CD8-positive, alpha-beta T cell (primary cell): ENCODE measurements at places on chromosomes 2 and 18. TPM values are rescaled to one million over a fixed set of nuclear protein-coding genes. Genes with fewer than 3 reads are reported as not detected.

DNA sequence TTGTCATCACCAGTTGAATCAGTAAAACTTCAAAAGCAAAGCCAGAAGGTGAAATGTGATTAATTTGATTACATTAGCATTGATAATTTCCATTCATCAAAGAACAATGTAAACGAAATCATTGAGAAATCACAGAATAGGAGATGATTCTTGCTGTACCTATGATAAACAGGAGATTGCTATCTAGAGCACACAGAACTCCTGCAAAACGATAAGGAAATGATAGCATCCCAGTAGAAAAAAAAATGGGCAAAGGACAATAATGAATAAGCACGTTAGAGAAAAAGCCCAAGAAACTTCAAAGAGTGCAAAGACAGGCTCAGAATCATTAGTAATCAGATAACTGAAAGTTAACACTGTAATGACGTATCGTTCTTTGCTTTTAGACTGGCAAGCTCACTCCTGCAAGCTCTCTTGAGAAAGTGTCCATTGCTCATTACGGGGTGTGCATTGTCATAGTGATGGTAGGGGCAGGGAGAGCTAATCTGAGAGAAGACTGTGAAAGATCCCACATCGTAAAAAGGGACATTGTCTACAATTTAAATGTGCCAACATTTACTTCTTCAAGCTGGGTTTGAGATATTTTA, 143.6 kb downstream of the SPP2 start:
- no peak for DNase-seq

Gene LONRF2
- 0.11 TPM for total RNA-seq

Gene LRRFIP1
- total RNA-seq = 128 TPM

Gene ICOS
- 50.4 TPM for total RNA-seq

GRCh38 chr2:105411720-105412407, 13.0 kb upstream of the FHL2 start:
- DNase-seq = no peak

GRCh38 chr2:166158546-166158945, 30.7 kb upstream of the SCN1A start:
- DNase-seq = no peak

Gene CCDC141
- 31.3 TPM for total RNA-seq

GRCh38 chr18:79540161-79540903, 139.3 kb upstream of the CTDP1 start:
- DNase-seq = no peak

Gene CGREF1
- total RNA-seq = not detected

Gene CDK5R2
- total RNA-seq = not detected

DNA sequence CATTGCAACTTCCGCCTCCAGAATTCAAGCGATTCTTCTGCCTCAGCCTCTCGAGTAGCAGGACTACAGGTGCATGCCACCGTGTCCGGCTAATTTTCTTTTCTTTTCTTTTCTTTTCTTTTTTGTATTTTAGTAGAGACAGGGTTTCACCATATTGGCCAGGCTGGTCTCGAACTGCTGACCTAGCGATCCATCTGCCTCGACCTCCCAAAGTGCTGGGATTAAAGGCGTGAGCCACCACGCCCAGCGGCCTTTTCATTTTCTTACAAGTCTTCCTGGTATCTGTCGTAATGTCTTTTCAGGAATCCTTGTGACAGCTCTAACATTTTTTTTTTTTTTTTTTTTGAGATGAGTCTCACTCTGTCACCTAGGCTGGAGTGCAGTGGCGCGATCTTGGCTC, 66.4 kb upstream of the EDAR start:
- DNase-seq = no peak

- no peak for DNase-seq
These were observed 84.5 kb upstream of the DTNB start for GRCh38 chr2:25757906-25758305.

- no peak for DNase-seq
These were observed 20.7 kb upstream of the KCTD1 start for GRCh38 chr18:26568926-26569665.

DNA sequence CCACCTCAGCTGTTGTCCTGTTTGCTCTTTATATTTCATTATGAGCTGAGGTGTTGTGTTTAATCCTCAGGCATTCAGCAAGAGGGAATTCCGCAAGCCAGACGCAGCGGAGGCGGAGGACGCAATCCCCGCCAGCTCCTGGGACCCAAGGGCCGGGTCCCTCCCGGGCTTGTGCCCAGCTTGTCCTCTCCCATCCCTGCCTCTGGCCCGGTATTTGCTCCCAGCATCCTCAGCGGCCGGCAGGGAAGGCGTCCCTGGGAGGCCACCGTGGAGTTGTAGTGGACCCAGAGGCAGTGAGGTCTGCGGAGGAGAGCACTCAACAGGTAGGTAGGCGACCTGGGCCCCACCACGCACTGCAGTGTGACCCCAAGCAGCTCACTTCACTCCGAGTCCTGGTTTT, 42.5 kb upstream of the FOSL2 start:
- no peak for DNase-seq

GRCh38 chr2:219127037-219127635, 33.5 kb downstream of the NHEJ1 start:
- no peak for DNase-seq

DNA sequence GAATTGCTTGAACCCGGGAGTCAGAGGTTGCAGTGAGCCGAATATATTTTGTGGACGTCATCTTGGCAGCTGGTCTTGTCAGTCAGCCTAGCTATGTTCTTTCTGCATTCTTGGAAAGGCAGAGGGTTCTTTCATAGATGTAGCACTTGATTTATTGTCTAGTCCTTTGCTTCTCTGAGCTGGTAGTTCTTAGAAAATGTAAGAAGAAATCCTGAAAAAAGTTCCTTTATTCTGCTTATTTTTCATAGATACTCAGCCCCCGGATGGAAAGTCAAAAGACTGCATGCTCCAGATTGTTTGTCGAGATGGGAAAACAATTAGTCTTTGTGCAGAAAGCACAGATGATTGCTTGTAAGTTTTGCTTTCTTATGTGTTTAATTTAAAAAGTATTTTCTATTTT, 21.3 kb downstream of the PLEKHB2 start:
- DNase-seq = no peak

Gene LDAH
- 4.6 TPM for total RNA-seq

- no peak for DNase-seq
These were observed 484.5 kb upstream of the ZNF804A start for GRCh38 chr2:184113696-184114403.

GRCh38 chr2:152223977-152224376, 48.4 kb upstream of the STAM2 start:
- DNase-seq = no peak

Gene NAT8
- total RNA-seq = not detected

GRCh38 chr2:120384486-120385354, 38.8 kb downstream of the INHBB start:
- DNase-seq = no peak

Gene LOXL3
- total RNA-seq = not detected

GRCh38 chr2:105087273-105087672, 49.4 kb downstream of the MRPS9 start:
- DNase-seq = no peak

DNA sequence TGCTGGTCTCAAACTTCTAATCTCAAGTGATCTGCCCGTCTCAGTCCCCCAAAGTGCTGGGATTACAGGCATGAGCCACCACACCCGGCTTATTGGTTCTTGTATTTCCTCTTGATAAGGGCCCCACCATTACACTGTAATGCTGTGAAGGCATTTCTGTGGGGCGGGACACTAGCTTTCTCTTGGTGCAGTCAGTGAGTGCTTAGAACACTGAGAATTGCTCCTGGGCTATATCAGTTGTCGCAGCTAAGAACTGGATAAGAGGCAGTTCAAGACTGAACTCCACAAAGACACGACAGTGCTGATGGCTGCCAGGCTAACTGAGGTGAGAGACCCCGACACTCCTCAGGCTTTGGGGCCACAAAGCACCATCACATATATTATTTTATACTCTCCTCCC, 2.1 kb downstream of the KHK start:
- DNase-seq = no peak

Gene MYO3B
- total RNA-seq = not detected

Gene DSG1
- total RNA-seq = not detected

GRCh38 chr18:24702001-24702515, 241.6 kb downstream of the HRH4 start:
- DNase-seq = no peak

DNA sequence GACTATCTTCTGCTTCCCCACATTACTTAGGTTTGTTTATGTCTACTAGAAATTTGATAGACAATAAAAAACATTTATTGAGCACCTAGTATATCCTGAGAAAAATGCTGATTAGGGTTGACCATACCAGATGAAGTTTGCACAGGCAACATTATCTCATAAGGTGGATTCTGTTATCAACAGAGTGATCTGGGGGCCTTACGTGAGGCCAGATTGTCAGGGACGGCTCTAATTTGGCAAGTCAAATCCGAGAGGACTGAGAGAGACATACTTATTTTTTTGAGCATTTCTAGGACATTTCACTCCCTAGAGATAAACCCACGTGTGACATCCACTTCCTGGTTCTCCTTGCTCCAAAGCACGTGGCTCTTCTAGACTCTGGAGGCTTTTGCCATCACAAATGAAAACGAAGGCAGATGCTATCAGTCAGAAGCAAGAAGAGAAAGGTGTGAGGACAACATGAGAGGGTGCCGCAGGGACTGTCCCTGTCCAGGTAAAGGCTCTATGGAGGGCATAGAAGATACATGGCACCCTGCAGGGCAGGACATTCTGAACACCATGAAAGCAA, 168.0 kb upstream of the REV1 start:
- no peak for DNase-seq

Gene ERFE
- not detected for total RNA-seq

Gene OTOF
- total RNA-seq = 0.41 TPM
